ENCODE measurements at places on chromosomes 11 and 22.

DNA sequence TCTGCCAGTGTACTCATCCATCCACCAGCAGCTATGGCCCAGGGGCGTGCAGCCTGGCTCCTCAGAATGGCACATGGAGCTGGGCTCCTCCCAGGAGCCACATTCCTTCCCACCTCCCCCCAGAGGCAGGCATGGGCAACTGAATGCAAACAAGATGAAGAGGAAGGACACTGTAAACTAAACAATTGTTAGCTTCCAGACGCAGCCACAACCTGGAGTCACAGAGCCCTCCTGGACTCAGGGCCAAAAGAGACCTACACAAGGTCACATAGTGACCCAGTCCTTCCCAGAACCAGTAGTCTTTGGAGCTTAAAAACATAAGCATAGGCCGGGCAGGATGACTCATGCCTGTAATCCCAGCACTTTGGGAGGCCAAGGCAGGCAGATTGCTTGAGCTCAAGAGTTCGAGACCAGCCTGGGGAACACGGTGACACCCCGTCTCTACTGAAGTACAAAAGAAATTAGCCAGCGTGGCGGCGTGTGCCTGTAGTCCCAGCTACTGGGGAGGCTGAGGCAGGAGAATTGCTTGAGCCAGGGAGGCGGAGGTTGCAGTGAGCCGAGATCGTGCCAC, 30.7 kb upstream of the CLDN5 start:
- DNase-seq = no peak

- no peak for DNase-seq
These were observed 81.9 kb downstream of the UVRAG start for GRCh38 chr11:75896843-75897419.

DNA sequence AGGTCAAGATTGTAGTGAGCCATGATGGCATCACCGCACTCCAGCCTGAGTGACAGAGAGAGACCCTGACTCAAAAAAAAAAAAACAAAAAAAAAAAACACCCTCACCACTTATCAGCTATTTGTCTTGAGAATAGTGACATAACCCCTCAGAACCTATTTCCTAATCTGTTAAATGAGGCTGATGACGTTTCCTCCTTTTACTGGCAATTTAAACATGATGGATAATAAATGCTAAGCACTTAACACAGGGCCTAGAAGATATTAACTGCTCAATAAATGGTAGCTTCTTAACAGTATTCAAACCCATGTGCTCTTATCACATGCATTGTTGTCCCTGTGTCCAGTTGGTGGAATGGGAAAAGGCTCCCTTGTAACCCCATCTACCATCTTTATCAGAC, 34.6 kb downstream of the LIMK2 start:
- DNase-seq = no peak

DNA sequence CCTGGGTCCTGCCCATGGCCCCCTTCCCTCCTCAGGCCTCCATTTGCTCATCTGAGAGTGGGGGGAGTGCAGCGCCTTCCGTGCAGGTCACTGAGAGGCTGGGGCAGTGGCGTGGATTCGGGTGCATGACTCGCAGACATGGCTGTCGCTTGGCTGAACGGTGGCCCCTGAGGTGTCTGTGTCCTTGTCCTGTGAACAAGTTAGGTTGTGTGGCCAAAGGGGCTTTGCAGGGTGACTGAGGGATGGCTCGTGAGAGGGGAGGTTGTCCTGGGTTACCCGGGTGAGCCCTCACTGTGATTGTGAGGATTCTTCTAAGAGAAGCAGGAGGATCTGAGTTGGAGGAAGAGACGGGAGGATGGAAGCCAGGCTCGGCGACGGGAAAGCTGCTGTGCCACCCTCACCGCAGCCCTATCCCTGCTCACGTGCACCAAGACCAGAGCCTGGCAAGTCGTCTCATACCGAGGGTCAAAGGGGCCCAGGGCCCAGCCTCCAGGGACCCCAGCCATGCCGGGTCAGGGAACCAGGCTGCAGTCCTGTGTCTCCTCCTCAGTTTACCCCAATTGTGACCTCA, 79.1 kb downstream of the KCNQ1 start:
- no peak for DNase-seq

- DNase-seq = peak; percentile 46
These were observed 2.5 kb upstream of the CALCA start for GRCh38 chr11:14974515-14975251.

GRCh38 chr11:120121914-120122473, 15.9 kb downstream of the TRIM29 start:
- DNase-seq = no peak

- no peak for DNase-seq
These were observed 95.3 kb upstream of the FGF3 start for GRCh38 chr11:69914286-69915150.

- DNase-seq = no peak
These were observed 14.5 kb downstream of the SERPINH1 start for GRCh38 chr11:75576499-75576918.

GRCh38 chr22:43928908-43929307, 5.3 kb downstream of the PNPLA3 start:
- DNase-seq = no peak

DNA sequence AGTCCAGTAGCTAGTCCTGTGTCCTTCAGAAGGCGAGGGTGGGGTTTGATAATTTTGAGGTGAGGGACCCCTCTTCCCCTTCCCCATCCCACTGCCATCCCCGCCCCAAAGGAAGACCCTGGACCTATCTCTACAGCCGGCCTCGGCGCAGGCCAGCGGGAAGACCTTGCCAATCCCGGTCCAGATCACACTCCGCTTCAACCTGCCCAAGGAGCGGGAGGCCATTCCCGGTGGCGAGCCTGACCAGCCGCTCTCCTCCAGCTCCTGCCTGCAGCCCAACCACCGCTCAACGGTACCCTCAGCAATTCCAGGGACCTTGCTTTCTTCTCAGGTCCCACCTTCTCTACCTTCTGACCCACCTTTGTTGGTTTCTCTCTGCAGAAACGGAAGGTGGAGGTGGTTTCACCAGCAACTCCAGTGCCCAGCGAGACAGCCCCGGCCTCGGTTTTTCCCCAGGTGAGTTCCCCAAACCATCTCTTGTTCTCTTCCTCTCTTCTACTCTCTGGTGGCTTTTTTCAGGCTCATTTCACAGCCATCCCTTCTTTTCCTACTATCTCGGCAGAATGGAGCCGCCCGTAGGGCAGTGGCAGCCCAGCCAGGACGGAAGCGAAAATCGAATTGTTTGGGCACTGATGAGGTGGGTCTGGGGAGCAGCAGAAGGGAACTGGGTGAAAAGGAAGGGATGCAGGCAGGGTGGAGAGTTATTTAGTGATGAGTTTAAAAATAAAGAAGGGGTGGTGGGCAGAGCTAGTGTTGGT, 1.3 kb downstream of the KAT5 start:
- no peak for DNase-seq

DNA sequence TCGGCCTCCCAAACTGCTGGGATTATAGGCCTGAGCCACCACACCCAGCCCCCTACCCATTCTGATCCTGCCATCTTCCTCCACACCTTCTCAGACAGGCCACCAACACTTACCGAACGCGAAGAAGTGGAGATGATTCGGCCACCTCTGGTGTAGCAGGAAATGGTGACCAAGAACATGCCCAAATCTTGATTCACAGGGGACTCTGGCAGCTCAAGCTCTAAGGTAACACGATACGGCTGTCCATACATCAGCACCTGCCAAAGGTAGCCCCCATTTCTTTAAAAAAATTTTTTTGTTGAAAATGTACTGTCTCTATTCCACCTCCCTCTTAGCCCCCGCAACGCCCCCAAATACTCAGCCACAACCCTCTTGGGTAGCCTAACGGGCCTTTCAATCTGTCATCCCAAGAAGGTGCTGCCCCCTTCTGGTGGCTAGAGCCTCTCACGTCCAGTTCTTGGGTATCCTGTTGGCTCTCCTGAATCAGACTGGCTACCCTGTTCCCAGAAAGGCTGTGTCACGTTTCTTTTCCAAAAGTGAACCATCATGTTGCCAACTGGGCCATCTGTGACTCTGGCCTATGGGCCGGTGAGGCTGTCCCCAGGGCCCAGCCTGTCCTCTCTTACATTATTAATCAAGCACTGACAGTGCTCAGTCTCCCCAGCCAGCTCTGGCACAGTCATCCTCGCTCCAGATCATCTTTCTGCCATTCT, 5.3 kb upstream of the LRRN4CL start:
- peak; percentile 78 for DNase-seq

GRCh38 chr11:1547467-1548098, 24.5 kb downstream of the DUSP8 start:
- no peak for DNase-seq

- DNase-seq = no peak
These were observed 34.7 kb downstream of the MOB2 start for GRCh38 chr11:1451781-1452470.

DNA sequence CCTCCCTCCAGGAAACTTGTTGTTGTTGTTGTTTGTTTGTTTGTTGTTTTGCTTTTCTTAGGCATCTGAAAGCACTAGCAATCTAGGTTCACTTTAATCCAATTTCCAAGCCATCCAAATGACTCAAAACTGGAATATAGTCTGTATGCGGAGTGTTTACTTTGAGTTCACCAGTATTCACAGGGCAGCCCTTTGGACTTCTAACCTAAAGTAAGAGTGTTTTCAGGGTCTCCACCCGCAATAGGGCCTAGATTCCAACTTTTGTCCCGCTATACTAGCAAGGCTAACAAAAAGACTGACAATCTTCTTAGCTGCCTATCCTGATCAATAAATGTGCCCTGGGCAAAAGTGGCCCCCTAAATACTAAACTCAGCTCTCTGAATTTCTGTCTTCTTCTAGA, 13.6 kb downstream of the PGM2L1 start:
- no peak for DNase-seq

DNA sequence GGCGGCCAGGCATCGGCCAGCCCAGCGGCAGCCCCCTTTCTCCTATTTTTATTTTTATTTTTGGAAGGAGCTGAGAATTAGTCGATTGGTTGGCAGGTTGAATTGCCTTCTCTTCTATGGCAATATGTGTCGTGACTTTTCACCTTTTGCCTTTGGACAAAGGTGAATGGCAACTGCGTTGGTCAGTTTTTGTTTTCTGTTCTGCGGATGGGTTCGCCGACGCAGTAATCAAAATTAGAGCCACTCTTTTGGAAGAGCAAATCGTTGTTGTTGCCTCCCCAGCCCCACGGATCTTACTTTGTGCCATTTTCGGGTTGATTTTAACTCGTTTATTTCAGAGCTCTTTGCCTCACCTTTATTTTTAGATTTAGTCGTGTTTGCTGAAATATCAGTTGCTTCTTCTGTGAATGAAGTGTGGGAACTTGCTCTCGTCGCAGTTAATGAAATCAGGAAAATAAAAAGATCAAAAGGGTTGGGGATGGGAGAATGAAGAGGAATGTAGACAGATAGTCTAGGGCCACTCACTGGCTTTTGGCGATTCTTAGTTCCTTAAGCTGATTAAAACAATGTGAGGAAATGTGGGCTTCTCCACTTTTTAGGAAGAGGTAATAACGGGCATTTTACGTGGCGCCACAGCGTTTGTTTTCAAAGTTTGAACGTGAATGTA, 1.6 kb downstream of the CECR2 start:
- no peak for DNase-seq

DNA sequence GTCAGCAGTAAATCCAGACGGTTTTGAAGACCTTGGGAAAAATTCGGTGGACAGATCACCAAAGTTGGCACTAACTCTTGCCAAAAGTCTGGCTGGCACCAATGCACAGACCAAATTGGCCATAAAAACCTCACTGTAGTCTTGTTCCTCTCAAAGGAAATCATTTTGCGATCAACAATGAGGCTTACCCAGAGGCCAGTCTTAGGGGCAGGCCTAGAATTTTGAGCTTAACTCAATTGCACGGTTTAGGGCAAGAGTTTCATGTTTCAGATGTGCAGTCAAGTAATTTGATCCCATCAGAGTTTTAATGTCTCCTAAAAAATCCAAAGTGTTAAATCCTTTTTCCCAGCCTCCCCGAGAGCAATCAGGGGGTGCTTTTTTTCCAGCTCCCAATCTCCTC, 19.0 kb downstream of the MPPED2 start:
- DNase-seq = no peak

DNA sequence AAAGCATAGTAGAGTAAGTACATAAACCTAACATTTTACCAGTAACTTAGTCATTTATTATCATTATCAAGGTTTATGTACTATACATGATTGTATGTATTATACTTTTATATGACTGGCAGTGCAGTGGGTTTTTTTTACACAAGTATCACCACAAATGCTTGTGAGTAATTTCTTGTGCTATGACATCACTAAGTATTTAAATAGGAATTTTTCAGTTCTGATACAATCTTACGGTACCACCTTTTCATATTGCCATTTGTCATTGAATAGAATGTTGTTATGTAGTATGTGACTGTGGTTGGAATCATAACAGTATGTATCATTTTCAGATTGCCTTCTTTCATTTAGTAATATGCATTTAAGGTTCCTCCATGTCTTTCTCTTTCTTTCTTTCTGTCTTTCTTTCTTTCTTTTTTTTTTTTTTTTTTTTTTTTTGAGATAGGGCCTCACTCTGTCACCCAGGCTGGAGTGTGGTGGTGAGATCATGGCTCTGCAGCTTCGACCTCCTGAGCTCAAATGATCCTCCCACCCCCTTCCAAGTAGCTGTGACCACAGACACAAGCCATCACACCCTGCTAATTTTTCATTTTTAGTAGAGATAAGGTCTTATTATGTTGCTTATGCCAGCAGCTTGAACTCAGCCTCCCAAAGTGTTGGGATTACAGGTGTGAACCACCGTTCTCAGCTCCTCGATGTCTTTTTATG, 18.6 kb downstream of the ATM start:
- no peak for DNase-seq

- no peak for DNase-seq
These were observed 2.6 kb upstream of the FTH1 start for GRCh38 chr11:61969838-61970662.

DNA sequence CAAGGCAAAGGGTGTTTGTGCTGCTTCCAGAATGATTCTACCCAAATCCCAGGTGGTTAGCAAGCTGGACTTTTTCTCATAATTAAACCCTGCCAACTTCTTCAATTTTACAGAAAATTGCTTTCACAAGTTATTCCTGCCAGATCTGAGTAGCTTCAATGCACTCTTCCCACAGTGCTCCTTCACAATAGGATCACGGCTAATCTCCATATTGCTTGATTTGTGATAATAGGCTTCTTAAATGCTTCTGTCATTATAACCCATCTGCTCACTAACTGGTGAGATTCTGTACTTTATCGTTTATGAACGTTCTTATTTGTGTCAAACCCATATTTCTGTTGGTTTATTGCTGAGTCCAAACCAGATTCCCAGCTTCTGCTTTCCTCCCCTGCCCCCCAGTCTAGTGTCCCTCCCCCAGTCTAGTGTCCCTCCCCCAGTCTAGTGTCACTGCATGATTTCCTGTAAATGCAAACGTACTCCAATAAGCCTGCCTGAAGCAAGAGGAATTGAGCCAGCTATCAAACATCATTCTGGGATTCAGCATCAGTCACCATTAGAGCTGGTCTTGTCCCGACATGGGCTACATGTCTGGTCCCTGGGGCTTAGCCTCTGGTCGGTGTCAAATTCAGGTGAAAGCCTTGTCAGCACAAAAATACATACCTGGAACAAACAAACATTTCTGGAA, 14.0 kb downstream of the MMP3 start:
- no peak for DNase-seq

GRCh38 chr11:2513441-2513840, 68.6 kb downstream of the KCNQ1 start:
- no peak for DNase-seq

DNA sequence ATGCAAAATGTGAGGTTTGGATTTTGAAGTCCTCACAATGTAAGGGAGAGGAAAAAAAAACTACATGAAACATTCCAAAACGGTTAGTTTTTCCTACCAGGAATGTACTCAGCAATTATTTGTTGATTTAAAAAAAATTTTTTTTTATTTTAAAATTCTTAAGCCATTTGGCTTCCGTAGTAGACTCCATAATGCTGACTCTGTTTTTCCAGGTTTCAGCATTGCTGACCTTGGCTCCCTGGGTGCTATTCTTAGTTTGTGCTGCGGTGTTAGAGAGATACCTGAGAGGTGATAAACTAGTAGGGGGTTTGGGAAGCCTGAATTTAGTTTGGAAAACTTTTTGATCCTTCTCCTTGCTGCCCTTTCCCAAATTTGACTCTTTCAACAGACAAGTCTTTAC, 10.6 kb downstream of the STT3A start:
- DNase-seq = no peak

Data from stimulated activated CD4-positive, alpha-beta T cell treated with anti-CD3 and anti-CD28 coated beads, Interleukin-12 subunit alpha, Interleukin-12 subunit beta, amount 100 ng/mL, for 48 hours (primary cell).